ENCODE measurements at places on chromosomes 5 and 9. TPM values are rescaled to one million over a fixed set of nuclear protein-coding genes. Genes with fewer than 3 reads are reported as not detected.

The CER1 gene
- not detected for total RNA-seq

The PCDHB6 gene
- total RNA-seq: 0.59 TPM

The CARTPT gene
- not detected for total RNA-seq

The RNF208 gene
- 0.29 TPM for total RNA-seq

The SLC34A1 gene
- total RNA-seq: not detected

The ARID3C gene
- total RNA-seq: not detected

The SEC16A gene
- 38.4 TPM for total RNA-seq

The HMMR gene
- total RNA-seq: 2.9 TPM

The CA9 gene
- total RNA-seq: not detected

The MEIKIN gene
- total RNA-seq: not detected

The BTNL8 gene
- not detected for total RNA-seq

The COL5A1 gene
- 801 TPM for total RNA-seq

The FGFR4 gene
- 1.1 TPM for total RNA-seq

GRCh38 chr9:109590966-109591365 is 92.9 kb upstream of the PTPN3 start:
- no peak overlapping the region for H3K4me3 ChIP-seq
- DNase-seq: no peak
- H3K27me3 ChIP-seq: peaks cover 40% of the 10 kb centered on the region
- H3K27ac ChIP-seq: no peak overlapping the region
- H3K4me1 ChIP-seq: no peaks in the 10 kb centered on the region
- no peaks in the 10 kb centered on the region for H3K36me3 ChIP-seq

GRCh38 chr5:4042311-4042710 is 446.7 kb downstream of the IRX1 start:
- DNase-seq: no peak
- no peaks in the 10 kb centered on the region for H3K27me3 ChIP-seq
- H3K4me1 ChIP-seq: no peaks in the 10 kb centered on the region
- no peaks in the 10 kb centered on the region for H3K36me3 ChIP-seq

GRCh38 chr5:139676406-139676805 is 28.3 kb downstream of the CXXC5 start:
- no peak overlapping the region for H3K4me3 ChIP-seq
- no peaks in the 10 kb centered on the region for H3K27me3 ChIP-seq
- DNase-seq: no peak
- peaks cover 65% of the 10 kb centered on the region for H3K4me1 ChIP-seq
- H3K27ac ChIP-seq: no peak overlapping the region

DNA sequence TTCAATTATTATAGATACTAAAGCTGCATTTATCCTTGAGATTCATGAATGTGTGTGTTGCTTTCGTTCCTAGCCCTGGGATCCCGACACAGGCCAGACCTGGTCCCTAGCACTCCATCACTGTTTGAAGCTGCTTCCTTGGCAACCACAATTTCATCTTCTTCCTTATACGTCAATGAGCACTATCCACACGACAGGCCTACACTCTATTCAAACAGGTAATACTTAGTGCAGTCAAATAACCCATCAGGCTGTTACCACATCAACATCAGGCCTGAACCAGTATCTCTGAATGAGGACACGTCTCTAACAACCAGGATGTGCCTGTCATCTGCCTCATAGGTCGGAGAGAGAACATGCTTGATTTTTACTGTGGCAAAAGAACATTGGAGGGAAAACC is 73.3 kb downstream of the PRKACG start:
- no peak overlapping the region for H3K4me3 ChIP-seq
- no peak overlapping the region for H3K27ac ChIP-seq
- H3K36me3 ChIP-seq: no peaks in the 10 kb centered on the region
- no peaks in the 10 kb centered on the region for H3K27me3 ChIP-seq
- no peak for DNase-seq

GRCh38 chr5:154221371-154221896 is 30.9 kb downstream of the GALNT10 start:
- H3K4me3 ChIP-seq: no peak overlapping the region
- H3K27ac ChIP-seq: peak overlapping the region; percentile 89
- no peaks in the 10 kb centered on the region for H3K27me3 ChIP-seq
- H3K36me3 ChIP-seq: peaks cover 14% of the 10 kb centered on the region
- H3K4me1 ChIP-seq: peaks cover 27% of the 10 kb centered on the region

GRCh38 chr5:152282331-152282730 is 122.7 kb downstream of the NMUR2 start:
- H3K4me1 ChIP-seq: no peaks in the 10 kb centered on the region
- H3K36me3 ChIP-seq: no peaks in the 10 kb centered on the region
- H3K27me3 ChIP-seq: no peaks in the 10 kb centered on the region
- no peak overlapping the region for H3K27ac ChIP-seq

DNA sequence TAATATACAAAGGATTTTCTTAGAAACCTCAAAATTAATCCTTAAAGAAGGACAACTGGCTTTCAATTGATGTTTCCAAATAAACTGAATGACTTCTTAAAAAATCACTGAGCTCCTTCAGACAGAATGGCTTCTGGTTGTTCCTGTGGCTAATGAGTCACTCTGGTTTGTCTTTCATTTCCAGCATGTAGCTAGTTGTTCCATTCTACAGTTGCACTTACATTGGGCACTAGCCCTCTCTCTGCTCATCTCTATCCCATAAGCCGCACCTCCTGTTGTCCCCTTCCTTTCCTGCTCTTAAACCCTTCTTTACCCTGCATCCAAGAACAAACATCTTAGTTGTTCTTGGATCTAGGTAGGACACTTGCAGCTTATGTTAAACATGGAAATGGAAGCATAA is 235.3 kb upstream of the HAPLN1 start:
- no peak for DNase-seq
- peaks cover 3% of the 10 kb centered on the region for H3K36me3 ChIP-seq
- no peaks in the 10 kb centered on the region for H3K27me3 ChIP-seq
- H3K4me1 ChIP-seq: peaks cover 35% of the 10 kb centered on the region
- H3K4me3 ChIP-seq: peak overlapping the region; percentile 47
- H3K27ac ChIP-seq: peak overlapping the region; percentile 79

DNA sequence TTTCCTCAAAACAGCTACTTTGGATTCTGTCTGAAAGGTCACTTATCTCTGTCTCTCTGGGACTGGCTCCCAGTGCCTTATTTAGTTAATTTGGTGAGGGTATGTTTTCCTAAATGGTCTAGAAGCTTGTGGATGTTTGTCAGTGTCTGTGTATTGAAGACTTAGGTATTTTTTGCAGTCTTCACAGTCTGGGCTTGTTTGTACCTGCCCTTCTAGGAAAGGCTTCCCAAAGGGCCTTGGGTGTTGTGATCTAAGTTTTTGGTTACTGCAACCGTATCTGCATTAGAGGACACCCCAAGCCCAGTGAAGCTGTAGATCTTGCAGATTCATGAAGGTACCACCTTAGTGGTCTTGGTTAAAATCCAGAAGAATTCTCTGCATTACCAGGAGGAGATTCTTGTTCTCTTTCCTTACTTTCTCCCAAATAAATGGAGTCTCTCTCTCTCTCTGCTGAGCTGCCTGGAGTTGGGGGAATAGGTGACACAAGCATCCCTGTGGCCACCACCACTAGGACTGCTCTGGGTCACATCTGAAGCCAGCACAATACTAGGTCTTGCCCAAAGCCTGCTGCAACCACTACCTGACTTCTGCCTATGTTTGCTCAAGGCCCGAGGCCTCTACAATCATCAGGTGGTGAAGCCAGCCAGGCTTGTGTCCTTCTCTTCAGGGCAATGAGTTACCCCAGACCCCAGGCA is 17.8 kb upstream of the CCNB1 start:
- no peak overlapping the region for H3K27ac ChIP-seq
- H3K36me3 ChIP-seq: no peaks in the 10 kb centered on the region
- no peaks in the 10 kb centered on the region for H3K4me1 ChIP-seq
- H3K4me3 ChIP-seq: no peak overlapping the region
- no peaks in the 10 kb centered on the region for H3K27me3 ChIP-seq

- H3K4me1 ChIP-seq: peaks cover 10% of the 10 kb centered on the region
- no peaks in the 10 kb centered on the region for H3K36me3 ChIP-seq
- no peaks in the 10 kb centered on the region for H3K27me3 ChIP-seq
Measured at GRCh38 chr9:113910036-113910639, 34.0 kb downstream of the ZNF618 start.

DNA sequence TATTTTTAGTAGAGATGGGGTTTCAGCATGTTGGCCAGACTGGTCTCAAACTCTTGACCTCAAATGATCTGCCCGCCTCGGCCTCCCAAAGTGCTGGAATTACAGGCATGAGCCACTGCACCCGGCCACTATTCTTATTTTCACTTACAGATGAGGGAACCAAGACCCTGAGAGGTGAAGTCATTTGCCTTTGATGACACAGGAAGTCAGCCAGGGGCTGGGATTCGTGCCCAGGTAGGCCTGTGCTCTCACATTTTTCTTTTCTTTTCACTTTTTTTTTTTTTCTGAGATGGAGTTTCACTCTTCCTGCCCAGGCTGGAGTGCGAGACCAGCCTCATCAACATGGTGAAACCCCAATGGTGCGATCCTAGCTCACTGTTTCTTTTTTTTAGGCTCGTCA is 22.2 kb downstream of the ENG start:
- no peak overlapping the region for H3K4me3 ChIP-seq
- H3K27me3 ChIP-seq: no peaks in the 10 kb centered on the region
- H3K27ac ChIP-seq: peak overlapping the region; percentile 58
- peaks cover 56% of the 10 kb centered on the region for H3K4me1 ChIP-seq
- peaks cover 37% of the 10 kb centered on the region for H3K36me3 ChIP-seq

- H3K27me3 ChIP-seq: no peaks in the 10 kb centered on the region
- DNase-seq: no peak
- H3K4me3 ChIP-seq: no peak overlapping the region
- no peaks in the 10 kb centered on the region for H3K36me3 ChIP-seq
Measured at GRCh38 chr5:4480528-4481349, 659.4 kb upstream of the ADAMTS16 start.

- H3K4me1 ChIP-seq: no peaks in the 10 kb centered on the region
- H3K36me3 ChIP-seq: no peaks in the 10 kb centered on the region
- no peak overlapping the region for H3K4me3 ChIP-seq
- H3K27me3 ChIP-seq: peaks cover 65% of the 10 kb centered on the region
- DNase-seq: no peak
- H3K27ac ChIP-seq: no peak overlapping the region
Measured at GRCh38 chr5:149706158-149706557, 24.0 kb upstream of the PPARGC1B start.

DNA sequence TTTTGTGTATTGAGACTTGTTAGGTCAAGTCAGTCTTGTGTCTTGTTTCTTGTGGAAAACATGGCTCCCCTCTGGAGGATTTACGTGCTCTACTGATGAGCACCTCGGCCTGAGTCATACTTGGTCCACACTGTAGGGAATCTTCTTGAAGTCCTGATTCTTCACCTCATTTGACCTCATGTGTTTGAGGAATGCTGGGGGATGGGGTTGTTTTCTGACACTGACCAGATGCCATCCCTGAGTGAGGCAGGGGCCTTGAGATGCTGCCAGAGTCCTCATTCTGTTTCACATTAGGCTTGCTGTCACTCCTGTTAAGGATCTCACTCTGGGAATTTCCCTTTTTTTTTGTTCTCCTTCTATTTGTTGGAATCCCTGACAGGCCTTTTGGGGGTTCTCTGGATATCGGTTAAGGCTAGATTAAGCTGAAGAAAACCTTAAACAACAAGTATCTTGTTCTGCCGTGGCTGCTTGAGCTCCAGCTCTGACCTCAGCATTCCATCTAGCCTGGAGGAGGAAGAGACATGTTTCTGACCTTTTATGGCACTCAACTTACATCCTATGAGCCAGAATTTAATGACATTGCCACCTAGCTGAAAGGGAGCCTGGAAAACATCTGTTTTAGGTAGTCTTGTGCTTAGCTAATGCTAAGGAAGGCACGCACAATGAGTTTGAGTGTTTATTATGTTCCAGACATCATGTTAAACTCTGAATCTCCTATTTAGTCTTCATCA is 20.6 kb downstream of the TCOF1 start:
- H3K4me3 ChIP-seq: no peak overlapping the region
- peak overlapping the region; percentile 60 for H3K27ac ChIP-seq
- H3K27me3 ChIP-seq: no peaks in the 10 kb centered on the region
- peak; percentile 95 for DNase-seq

DNA sequence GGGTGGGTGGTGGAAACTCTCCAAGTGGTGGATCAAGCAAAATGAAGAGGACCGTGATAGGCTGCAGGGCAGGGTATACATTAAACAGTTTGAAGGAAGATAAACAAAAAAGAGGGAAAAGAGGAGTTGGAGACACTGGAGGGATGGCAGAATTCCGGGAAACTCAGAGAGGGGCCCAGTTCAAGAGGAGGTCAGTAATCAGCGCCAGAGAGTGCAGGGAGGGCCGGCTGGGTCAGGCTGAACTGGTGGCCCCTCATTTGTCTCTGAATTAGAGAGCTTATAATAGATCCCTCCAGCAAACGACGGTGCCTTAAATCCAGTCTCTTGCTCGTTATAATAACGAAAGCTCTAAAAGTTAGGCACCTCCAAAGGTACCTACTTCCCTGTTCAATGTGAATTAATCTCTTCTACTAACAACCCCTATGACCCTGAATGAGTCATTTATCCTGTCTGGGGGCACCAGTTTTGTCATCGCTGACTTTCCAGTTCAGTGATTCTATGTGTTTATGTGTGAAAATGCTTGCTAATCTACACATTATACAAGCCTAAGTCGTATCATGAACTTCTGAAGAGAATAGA is 2.4 kb upstream of the ZSWIM6 start:
- H3K36me3 ChIP-seq: no peaks in the 10 kb centered on the region
- peak overlapping the region; percentile 81 for H3K27ac ChIP-seq
- H3K4me3 ChIP-seq: peak overlapping the region; percentile 85

DNA sequence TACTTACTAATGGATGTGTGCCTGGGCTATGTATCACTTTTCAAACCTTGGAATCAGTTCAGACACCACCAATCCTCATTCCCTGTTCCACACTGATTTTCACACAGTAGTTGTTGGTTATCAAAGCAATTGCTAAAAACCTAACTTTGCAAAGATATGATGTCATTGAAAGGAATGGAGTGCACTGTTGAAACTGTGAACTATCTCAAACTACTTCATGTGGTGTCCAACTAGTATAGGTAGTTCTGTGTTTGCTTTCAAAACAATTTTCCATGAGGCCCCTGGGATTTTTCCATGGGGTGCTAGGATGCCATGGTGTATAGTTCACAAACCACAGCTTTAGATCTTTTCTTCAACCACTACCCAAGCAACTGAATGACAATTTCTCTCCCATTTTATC is 17.8 kb downstream of the INIP start:
- H3K4me1 ChIP-seq: peaks cover 3% of the 10 kb centered on the region
- no peak overlapping the region for H3K4me3 ChIP-seq
- DNase-seq: peak; percentile 38
- H3K27me3 ChIP-seq: no peaks in the 10 kb centered on the region

GRCh38 chr5:143955141-143955540 is 143.2 kb downstream of the HMHB1 start:
- no peak for DNase-seq
- H3K4me1 ChIP-seq: peaks cover 3% of the 10 kb centered on the region
- no peaks in the 10 kb centered on the region for H3K27me3 ChIP-seq
- peak overlapping the region; percentile 28 for H3K27ac ChIP-seq

- no peak for DNase-seq
- H3K4me1 ChIP-seq: peaks cover 17% of the 10 kb centered on the region
- no peaks in the 10 kb centered on the region for H3K27me3 ChIP-seq
- H3K27ac ChIP-seq: no peak overlapping the region
- H3K4me3 ChIP-seq: no peak overlapping the region
- H3K36me3 ChIP-seq: no peaks in the 10 kb centered on the region
Measured at GRCh38 chr9:87687207-87687606, 38.7 kb upstream of the CTSL start.
